Endothelial cell of coronary artery (primary cell): ENCODE measurements at places on chromosomes 6 and 20. TPM values are rescaled to one million over a fixed set of nuclear protein-coding genes. Genes with fewer than 3 reads are reported as not detected.

The CNR1 gene
- under 0.01 and 15.1 TPM in 2 replicates for total RNA-seq

The CRISP2 gene
- not detected in 2 replicates for total RNA-seq

The PI16 gene
- total RNA-seq, result under 0.01 and 3.5 TPM in 2 replicates

The DZANK1 gene
- total RNA-seq, result 0.63 and 0.94 TPM in 2 replicates

The TFB1M gene
- 11.4 and 14.4 TPM in 2 replicates for total RNA-seq

The NRSN1 gene
- total RNA-seq, result not detected in 2 replicates

The GJA10 gene
- total RNA-seq, result not detected in 2 replicates

The HS3ST5 gene
- total RNA-seq, result not detected in 2 replicates

The TRAPPC3L gene
- total RNA-seq, result 0.09 TPM in 2 replicates

The GPR6 gene
- not detected in 2 replicates for total RNA-seq

The RAMACL gene
- 1.6 and 4.6 TPM in 2 replicates for total RNA-seq

The DEFB124 gene
- not detected in 2 replicates for total RNA-seq

The ARMC12 gene
- total RNA-seq, result 0.09 and 0.19 TPM in 2 replicates

The SERPINB6 gene
- total RNA-seq, result 110 and 128 TPM in 2 replicates

The TMEM217 gene
- 7.8 and 8.6 TPM in 2 replicates for total RNA-seq

The ANGPT4 gene
- not detected in 2 replicates for total RNA-seq

The KHDC1L gene
- not detected in 2 replicates for total RNA-seq
